ENCODE measurements at places on chromosomes 3 and 15.

GRCh38 chr15:96524676-96525417, 194.3 kb downstream of the NR2F2 start:
- no peak for DNase-seq

- no peak for DNase-seq
Measured at GRCh38 chr3:168331756-168332155, 236.0 kb upstream of the GOLIM4 start.

GRCh38 chr3:72177075-72178050, 392.4 kb upstream of the PROK2 start:
- no peak for DNase-seq

- DNase-seq, result no peak
Measured at GRCh38 chr3:41041462-41041861, 157.8 kb upstream of the CTNNB1 start.

- DNase-seq, result no peak
Measured at GRCh38 chr3:72675243-72675642, 173.0 kb downstream of the SHQ1 start.

DNA sequence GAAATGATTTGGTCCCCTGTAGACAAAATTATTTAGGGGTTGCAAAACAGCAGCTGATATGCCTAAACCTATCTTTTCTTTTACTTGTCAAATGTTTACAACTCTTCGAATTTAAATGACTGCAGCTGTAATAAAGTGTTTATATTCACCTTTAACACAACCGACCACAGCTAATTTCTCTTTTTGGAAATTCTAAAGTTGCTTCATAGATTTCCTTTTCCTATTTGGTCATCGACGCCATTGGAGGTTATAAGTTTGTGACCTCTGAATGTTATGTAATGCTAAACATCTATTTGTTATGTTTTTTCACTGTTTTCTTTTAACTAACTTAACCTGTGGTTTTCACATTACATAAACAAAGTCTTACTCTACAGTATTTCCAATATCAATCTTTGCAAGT, 1094.9 kb upstream of the EPHA6 start:
- no peak for DNase-seq

GRCh38 chr3:55089211-55089610, 161.4 kb upstream of the LRTM1 start:
- DNase-seq, result no peak

- no peak for DNase-seq
Measured at GRCh38 chr3:196968233-196969133, at the start of gene PIGZ. Gene PIGZ (minus strand): TSS chr3:196968833. CDS start chr3:196952031, 16,802 bp downstream.

GRCh38 chr3:284322-284721, 87.8 kb downstream of the CHL1 start:
- no peak for DNase-seq

DNA sequence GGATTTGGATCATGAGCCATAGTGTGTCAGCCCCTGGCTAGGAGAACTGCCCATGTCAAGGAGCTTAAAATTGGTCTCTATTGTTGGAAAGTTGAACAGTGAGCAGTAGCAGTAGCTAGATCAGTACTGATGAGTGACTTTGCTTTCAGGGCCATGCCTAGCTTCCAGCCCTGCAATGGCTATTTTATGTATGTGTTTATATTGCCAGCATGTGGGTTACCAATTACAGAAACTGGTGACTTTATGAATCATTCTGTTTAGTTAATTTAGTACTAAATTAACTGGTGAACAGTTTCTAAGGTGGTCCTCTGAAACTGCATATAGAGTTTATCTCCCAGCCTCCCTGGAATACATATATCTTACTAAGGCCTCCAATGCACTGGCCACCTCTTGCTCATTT, 908.1 kb upstream of the ALCAM start:
- no peak for DNase-seq

DNA sequence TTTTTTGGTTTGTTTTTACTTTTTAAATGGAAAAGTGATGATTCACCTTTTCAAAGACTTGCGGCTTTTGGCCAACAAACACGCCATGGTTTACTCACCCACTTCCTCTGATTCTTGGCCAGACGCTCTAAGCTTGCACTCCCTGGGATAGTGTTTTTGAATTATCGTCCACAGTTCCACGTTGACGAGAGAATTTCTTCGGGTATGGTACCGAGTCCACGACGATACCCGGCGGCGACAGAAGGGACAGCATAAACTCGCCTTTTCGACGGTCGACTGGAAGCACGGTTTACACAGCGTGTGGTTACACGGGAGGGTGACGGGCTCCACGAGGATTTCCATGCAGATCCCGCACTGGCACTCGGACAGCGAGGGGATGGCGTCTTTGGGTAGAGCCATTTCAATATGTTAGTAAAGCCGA, 783 bp downstream of the RNF168 start:
- peak; percentile 76 for DNase-seq

GRCh38 chr15:37819191-37819590, 115.2 kb upstream of the TMCO5A start:
- no peak for DNase-seq

DNA sequence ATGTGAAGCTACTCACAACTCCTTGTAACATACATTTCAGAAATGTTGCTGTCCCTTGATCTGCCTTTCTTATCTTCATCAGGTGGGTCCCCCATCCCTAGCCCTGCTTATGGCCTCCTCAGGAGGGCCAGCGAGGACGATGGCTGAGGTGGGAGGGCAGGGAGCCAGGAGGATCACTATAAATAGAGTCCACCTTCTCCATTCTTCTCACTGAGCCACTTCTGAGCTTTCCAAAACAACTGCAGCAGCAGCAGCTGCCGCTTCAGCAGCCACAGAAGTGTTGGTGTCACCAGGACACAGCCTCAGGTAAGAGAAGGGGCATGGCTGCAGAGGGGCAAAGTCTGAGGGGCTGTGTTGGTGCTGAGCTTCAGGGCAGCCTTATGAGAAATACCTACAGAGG, 53.5 kb downstream of the ANAPC13 start:
- no peak for DNase-seq

GRCh38 chr3:40265181-40265580, 44.3 kb upstream of the EIF1B start:
- DNase-seq, result no peak

DNA sequence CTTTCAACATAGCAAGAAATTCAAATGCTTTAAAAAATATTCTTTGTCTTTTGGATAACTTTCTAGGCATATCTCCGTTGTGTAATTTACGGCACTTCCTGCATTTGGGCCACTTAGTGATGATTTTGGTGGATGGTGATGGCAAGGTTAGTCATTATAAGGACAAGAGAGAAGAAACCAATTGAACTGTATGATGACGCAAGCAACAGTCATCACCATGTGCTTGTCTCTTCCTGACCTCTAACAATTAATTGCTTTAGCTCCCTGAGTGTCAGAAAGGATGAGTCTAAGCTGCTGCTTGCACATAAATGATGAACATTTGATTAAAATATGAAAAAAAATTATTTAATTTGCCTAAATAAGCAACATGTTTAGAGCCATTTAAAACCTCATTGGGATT, 11.3 kb upstream of the P2RY12 start:
- no peak for DNase-seq

- DNase-seq, result peak; percentile 86
Measured at GRCh38 chr15:84654689-84655453, 788 bp upstream of the WDR73 start.

- no peak for DNase-seq
Measured at GRCh38 chr15:99345832-99346462, 94.7 kb downstream of the LRRC28 start.

DNA sequence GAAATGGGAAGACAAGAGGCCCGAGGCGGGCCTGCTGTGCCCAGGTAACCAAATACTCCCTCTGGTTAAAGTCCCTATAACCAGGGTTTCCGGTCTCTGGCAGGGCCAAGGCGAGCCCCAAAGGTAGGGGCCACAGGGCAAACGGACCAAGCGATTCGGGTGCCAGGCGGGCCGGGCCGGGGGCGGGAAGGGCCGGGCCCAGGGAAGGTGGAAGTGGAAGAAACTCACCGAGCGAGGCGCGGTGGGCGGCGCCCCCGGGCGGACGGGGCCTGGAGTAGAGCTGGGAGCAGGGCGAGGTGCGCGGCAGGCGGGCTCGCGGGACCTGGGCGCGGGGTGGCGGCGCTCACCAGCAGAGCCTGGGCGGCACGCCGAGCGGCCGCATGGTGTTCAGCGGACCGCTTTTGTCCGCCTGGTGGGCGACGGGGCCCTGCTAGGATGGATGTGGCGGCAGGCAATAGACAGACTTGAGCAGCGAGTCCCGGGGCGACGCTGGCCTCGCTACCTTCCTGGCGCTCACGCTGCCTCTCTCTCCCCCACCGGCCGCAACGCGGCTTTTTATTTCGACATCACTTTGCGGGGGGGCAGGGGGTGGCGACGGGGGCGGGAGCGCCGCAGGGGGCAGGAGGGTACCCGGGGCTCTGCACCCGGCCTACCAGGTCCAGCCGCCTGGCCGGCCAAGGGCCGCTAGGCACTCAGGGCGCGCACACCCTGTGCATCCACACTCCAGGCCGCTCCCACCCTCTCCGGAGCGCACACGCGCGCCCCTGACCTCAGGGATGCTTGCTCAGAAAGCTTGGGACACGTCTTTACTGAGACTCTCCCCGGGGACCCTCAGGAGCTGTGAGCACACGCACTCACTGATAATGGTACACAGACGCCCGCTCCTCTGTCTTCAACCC, at the start of gene GATA2:
TSS of gene GATA2 (minus strand) at position 531 of the 899 bp plus-strand sequence. CDS start 6,170 bp downstream, outside the sequence.
- DNase-seq, result peak; percentile 64

GRCh38 chr15:96186105-96186504, 144.4 kb upstream of the NR2F2 start:
- DNase-seq, result no peak

DNA sequence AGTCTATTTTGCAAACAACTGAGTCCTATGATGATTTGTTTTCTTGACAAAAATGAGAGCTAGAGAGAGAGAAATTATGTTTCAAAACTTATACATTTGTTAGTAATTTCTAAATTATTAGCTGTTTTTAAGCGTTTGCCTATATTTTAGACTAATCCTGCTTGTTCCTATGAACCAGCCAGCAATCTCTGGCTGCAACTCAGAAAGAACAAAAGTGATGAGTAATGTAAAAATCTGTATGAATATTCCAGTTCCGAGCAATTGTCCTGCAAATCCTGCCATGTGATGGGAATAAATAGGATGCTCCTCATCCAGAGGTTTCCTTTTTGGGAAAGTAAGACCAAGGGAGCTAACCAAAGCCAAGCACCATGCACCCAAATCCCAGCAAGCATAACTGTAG, 228.3 kb upstream of the GBE1 start:
- no peak for DNase-seq

DNA sequence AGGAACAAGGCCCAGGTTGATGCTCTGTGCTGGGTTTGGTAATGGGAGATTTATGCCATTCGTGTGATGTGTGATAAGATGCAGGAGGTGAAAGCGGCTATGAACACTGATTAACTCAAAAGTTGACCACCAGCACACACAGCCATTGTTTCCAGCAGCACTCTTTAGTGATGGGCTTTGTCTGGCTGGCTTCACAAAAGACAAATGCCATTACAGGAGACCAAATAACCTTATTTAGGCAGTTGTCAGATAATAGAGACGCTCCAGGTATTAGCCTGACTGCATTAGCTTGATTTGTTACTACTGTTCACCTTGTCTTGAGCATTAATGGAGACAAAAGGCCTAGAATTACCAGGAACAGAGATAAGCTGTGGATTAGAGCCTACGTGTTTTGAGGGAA, 5.1 kb downstream of the HESX1 start:
- DNase-seq, result no peak
